CD4-positive, alpha-beta T cell treated with Interleukin-2 at 100 ng/mL for 4 hours (primary cell): ENCODE measurements at places on chromosomes 12 and 14.

DNA sequence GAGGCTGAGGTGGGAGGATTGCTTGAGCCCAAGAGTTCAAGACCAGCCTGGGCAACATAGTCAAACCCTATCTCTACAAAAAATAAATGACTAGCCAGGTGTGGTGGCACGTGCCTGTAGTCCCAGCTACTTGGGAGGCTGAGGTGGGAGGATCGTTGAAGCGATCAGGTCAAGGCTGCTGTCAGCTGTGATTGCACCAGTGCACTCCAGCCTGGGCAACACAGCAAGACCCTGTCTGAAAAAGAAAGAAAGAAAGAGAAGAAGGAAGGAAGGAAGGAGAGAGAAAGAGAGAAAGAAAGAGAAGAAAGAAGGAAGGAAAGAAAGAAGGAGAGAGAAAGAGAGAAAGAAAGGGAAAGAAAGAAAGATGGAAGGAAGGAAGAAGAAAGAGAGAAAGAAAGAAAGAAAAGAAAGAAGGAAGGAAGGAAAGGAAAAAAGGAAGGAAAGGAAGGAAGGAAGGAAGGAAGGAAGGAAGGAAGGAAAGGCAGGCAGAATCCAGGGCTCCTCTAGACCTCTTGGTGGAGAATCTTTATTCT is 71.5 kb upstream of the FBRSL1 start:
- no peak for DNase-seq

DNA sequence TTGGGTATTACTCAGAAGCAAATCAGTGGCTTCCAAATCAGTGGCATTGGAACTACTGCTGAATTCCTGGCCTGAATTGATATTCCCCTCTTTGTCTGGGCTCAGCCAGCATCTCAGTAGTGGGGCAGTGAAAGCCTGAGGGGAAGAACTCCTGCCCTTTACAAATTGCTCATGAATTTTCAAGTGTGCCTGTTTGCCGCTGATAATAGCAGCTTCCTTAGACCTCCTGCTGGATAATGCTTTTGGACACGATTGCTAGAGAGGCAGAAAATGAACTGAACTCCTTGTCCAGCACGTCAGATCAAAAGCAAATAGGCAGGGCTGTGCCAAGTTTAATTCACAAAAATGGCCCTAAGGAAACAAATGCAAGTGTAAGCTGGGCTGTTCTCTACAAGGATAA is 91.3 kb upstream of the GZMB start:
- no peak for DNase-seq

- DNase-seq, result no peak
These were observed 8.8 kb upstream of the BICDL1 start for GRCh38 chr12:119980242-119980641.

DNA sequence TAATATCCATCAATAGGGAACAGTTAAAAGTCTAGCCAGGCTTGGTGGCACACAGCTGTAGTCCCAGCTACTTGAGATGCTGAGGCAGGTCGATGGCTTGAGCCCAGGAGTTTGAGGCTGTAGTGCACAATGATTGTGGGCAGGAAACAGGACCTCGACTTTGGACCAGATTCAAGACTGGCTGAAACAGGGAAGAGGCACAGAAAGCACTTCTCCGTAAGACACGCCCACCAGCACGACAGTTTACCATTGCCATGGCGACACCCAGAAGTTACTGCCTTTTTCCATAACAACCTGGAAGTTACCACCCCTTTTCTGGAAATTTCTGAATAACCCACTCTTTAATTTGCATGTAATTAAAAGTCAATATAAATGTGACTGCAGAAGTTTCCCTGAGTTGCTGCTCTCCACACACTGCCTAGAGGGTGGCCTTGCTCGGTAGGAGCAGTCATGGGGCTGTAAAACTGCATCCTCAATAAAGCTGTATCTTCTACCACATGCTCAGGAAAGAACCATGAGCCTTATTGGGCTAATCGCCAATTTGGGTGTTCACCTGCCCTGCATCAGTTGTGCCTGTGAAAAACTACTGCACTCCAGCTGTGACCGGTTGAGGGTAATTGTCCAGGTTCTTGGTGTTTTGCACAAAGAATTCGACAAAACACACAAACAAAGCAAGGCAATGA is 4.6 kb upstream of the LRRC23 start:
- peak; percentile 35 for DNase-seq

GRCh38 chr14:91070572-91070971 is 10.1 kb upstream of the RPS6KA5 start:
- DNase-seq, result no peak

- DNase-seq, result no peak
These were observed 49.4 kb downstream of the GPATCH2L start for GRCh38 chr14:76201162-76201561.

GRCh38 chr12:92771001-92771400 is 68.2 kb downstream of the PLEKHG7 start:
- DNase-seq, result no peak

DNA sequence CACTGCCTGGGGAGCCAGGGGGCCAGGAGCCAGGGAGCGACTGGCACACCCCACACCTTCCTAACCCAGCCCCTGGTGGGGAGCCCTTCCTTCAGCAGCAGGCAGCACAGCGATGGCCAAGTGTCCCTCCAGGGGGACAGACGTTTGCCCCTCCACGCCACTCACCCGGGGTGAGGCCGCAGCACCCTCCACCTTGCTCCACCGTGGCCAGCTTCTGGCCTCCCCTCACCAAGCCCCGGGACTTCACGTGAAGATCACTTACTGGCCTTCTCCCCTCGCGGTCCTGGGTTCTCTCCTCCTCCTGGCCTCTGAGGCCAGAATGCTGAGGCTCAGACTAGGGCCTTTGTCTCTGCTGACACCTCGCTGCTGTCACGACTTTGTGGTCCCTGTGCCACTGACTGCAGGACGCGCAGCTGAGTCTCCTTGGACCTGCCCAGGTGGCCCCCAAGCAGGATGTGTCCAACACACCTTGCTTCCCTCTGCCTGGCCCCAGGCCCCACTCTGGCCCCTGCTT is 3.5 kb upstream of the ASPG start:
- DNase-seq, result no peak

DNA sequence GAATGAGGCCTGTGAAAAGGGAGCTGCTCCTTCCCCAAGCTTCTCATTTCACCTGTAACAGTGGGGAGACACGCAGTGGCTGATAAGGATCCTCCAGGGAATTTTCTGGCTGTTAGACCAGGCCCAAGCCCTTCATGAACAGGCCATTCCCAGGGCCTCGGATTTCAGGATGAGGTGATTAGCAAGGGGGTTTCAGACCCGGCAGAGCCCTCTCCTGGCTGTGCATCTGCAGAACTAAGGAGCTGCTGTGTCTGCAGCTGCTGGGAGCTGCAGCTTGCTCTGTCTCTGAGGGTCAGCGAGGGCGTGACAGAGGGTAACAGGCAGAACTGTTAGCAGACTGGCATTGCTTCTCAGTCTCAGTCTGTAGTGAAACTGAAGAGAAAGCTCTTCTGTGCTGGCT is 110.4 kb downstream of the KCNA5 start:
- no peak for DNase-seq

DNA sequence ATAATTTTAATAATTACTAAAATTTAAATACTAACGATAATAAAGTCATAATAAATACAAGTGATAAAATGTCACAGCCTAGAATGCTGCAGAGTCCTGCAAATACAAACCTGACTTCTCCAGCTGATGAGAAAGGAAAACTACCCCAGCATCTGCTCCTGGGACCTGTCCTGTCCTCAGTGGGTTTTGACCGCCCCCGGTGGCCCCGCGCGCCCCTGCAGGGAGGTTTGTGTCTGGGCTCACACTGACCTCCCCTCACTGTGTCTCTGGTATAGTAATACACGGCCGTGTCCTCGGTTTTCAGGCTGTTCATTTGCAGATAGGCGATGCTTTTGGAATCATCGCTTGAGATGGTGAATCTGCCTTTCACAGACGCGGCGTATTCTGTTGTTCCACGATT is 1139.4 kb downstream of the TMEM121 start:
- no peak for DNase-seq

DNA sequence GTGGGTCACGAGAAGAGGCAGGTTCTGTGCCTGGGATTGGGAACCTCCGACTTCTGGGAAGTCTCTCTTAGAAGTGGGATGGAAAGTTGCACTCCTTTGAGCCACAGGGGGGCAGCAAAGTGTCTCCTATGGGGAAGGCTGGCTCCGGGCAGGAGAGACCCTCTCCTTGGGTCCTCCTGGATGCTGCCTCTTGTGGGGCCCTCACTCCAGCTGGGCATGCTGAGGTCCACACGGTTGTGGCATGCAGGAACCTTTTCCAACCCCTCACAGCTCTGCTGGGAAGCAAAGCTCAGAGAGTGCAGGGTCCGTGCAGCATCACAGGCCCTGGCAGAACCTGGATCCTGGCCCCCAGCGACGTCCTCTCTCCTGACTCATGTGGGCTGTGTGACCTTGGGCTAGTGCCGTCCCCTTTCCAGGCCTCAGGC is 17.4 kb downstream of the SDSL start:
- DNase-seq, result no peak

DNA sequence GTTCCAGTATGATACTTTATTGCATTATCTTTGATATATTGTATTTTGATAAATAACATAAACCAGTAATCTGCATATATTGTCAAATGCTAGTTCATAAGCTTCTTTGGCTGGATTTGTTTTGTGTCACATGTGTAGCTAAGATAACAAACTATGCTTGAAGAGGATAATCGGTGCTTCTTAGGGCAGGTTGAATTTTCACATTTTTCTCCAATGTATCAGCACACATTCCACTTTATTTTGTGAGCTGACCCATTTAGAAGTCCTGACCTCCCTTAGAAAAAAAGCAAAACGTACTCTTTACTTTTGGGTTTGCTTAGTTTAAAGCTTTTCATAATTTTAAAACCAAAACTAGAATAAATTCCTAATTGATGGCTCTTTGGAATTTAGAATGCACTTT is 277.7 kb upstream of the DDHD1 start:
- DNase-seq, result no peak

DNA sequence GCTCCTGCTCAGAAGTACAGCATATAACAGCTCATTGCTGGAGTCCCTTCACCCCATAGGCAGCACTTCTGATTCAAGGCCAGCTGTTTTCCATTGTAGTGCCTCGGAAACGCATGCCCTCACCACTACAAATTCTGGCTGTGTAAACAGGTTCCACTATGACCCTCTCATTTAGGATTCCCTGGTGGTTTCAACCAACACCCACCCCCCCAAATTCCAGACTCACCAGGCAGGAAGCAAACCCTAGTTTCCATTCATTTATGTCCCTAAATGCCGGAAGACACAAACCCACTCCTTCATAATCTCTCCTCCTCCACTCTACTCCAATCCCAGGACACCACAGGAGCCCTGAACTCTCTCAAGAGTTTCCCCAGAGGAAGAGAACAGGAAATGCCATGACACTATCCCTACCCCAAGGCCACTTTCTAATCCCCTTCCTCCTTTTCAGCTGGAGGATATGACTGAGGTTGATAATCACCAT is 75.9 kb upstream of the TMPO start:
- DNase-seq, result no peak

- no peak for DNase-seq
These were observed 510.4 kb downstream of the SLC16A7 start for GRCh38 chr12:60106214-60106613.

DNA sequence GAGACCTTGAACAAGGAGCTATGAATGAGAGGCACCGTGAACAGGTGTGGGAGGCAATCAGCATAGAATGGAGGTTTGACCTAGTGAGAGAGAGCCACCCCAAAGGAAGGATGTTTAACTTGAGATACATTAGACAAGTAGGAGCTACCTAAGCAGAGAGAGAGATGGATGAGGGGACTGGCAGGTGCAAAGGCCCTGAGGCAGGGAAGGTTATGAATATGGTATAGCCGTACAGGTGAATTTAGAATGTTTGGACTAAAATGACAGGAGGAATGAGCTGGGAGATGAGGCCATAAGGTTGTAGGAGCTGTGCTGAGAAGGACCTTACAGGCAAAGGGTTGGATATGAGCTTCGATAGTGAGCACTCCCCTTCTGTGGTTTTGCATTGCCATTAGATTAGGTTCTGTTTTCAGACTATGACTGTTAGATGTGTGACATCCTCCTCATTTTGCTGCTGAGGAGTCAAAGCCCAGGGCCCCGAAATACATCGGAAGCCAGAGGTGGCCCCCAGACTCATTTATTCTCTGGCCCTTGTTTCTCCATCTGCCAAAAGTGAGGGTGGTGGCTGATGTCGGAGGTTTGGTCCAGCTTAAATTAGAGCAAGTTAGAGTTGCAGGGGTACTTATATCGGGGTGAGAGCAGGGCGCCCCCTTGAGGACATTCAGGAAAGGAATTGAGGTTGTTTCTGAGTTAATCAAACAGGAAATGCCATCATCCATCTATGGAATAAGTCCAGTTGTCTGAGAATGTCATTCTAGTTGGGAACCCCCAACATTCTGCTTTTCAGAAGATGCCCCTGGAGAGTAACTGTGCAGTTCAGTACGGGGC is 29.4 kb downstream of the SLC24A4 start:
- DNase-seq, result peak; percentile 3
